ENCODE measurements at places on chromosomes 7 and 10.

DNA sequence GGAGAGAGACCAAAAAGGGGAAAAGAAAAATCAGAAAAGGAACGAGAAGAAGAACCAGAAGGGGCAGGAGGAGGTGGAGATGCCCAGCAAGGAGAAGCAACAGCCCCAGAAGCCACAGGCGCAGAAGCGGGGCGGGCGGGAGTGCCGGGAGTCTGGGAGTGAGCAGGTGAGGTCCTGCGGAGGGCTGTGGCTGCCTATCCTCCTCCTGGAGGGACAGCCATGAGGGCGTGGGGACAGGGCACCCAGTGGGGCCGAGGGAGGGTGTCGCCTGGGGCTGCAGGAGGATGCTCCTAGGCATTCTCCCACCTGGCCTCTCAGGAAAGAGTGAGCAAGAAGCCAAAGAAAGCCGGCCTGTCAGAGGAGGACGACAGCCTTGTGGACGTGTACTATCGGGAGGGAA, 11.8 kb downstream of the CALHM2 start:
- DNase-seq = no peak

DNA sequence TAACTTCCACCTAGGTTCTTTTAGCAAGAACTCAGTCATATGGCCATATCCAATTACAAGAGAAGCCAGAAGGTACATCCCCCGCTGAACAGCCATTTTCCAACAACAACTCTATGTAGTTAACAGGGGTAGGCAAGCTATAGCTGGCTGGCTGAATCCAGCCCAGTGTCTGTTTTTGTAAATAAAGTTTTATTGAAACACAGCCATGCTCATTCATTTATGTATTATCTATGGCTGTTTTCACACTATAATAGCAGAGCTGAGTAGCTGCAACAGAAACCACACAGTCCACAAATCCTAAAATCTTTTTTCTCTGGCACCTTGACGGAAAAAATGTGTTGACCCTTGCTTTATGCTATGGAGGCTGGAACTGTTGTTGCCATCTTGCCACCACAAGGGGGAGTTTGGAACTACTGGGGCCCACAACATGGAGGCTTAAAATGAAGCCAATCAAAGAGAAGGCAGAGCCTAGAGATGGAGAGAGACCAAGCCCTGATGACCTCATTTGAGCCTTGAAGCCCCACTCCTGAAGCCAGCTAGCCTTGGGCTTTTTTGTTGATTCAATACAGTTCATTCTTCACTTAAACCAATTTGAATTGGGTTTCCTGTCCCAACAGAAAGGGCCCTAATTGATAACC, 33.3 kb upstream of the XPNPEP1 start:
- DNase-seq = peak; percentile 67

GRCh38 chr7:149140831-149141230, 6.4 kb upstream of the ZNF398 start:
- DNase-seq = no peak

- peak; percentile 45 for DNase-seq
Measured at GRCh38 chr7:936386-937054, 18.0 kb downstream of the ADAP1 start.

GRCh38 chr10:45420453-45421192, 46.6 kb downstream of the ALOX5 start:
- peak; percentile 92 for DNase-seq

DNA sequence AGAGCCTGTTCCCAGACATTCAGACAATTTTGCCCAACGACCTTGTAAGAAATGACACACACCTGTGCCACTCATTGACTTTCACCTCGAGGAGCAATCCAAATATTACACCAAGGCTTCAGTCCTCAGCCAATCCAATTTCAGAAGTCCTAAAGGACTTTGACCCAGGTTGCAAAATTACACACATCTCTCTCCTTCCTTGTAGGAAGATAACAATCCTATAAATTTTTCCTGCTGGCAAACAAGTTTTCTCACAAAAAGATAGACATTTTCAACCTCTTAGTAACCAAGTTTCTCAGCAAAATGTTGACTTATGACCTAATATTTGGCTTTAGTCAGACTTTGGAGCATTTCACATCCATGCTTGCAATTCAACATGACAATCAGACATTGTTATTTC, 745.0 kb downstream of the GRID1 start:
- no peak for DNase-seq

- peak; percentile 58 for DNase-seq
Measured at GRCh38 chr7:101172005-101172853, 6.9 kb upstream of the VGF start.

DNA sequence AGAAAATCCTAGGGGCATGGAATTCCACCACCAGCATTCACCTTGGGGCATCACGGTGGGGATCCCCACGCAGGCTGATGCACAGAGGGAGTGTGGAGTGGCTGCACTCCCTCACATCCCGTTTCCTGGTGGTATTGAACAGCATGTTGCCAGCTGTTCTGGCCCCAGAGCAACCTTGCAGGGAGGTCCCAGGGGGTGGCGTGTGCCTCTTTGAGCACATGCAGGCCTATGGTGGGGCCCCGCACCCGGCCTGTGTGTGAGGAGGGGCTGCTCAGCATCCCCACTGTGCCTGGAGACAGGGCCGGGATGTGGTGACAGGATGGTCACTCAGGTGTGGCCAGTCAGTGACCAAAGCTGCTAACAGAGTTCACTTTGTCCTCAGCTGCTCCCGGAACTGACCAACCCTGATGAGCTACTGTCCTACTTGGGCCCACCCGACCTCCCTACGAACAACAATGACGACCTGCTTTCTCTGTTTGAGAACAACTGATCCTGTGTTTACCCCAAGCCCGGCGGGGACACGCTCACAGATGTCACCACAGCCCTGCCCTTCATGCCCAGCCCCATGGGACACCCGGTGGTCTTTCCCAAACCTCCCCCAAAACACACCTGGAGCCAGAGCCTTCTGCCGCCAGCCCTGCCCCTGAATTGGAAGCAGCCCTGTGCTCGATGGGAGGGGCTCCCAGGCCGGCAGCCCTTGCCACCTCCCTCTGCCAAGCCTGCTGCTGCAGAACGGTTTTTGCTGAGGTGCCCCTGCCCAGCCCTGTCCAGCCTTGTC, 18.7 kb downstream of the ZMIZ2 start:
- no peak for DNase-seq

- DNase-seq = peak; percentile 35
Measured at GRCh38 chr10:79316671-79317431, 30.4 kb upstream of the PPIF start.

DNA sequence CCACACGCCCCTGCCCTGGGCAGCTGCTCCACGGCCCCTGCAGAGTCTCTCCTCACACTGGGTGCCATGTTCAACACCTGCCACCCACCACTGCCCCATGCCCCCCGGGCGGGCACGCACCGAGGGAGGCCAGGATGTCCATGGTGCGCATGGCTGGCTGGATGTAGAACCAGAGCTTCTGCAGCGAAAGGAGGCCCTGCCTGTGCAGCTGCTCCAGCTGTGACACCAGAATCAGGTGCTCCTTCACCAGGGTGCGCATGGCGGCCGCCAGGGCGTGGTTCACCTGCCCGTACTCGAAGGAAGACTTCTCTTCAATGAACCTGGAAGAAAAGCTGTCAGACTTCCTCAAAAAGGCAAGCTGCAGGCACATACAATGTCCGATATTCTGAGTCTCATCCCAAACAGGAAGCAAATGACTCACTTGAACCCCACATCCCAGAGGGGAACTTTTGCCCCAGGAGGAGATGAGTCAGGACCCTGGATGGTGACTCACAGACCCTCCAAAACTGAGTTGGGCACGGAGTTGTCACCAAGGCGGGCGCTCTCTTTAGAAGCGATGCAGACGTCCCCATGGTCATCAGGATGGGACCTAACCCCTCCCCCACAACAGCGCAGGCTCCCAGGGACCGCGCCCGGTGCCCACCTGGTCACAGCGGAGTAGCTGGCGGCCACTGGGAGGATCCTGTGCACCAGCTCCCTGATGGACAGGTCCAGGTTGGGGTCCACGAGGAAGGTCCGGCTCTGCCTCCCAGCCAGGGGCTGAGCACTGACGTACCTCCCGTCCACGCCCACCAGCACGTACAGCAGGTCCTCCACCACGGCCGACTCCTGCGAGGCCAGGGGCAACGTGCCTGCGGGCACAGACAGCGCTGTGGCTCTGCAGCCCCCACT, 15.5 kb downstream of the TUBGCP2 start:
- peak; percentile 64 for DNase-seq

DNA sequence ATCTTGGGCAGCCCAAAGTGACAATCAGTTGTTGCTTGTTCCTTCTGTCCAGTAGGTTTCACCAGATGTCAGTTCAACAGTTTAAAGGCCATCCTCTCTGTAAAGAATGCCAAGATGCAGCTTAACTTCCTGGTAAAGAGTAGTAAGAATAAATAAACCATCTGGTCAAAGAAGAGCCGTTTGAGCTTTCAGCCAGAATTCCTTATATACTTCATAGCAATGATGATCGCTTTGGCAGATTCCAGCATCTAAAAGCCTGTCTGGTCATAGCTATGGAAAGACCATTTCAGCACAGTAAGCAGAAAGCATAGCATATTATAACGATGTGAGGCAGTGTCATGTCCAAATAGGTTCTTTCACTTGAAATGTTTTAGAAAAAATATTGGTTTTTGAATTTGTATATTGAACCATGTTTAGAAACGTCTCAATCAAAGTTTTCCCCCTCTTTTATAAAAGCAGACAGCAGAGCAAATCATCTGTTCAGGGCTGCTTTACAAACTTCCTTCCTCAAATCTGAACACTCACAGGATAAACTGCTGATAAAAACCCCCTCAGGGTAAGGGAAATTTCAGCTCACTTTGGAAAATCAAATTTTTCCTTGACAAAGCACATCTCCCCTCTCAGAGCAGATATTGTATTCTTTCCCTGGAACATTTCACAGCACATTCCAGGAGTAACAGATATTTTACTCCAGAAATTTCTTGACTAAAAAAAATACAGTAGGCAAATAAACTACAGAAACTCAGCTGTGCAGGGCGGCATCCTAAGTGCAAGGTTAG, 184.1 kb downstream of the NOC3L start:
- DNase-seq = no peak

GRCh38 chr10:12803776-12804175, 197.7 kb downstream of the CCDC3 start:
- DNase-seq = no peak

GRCh38 chr7:35681231-35682029, 13.5 kb downstream of the HERPUD2 start:
- DNase-seq = no peak

DNA sequence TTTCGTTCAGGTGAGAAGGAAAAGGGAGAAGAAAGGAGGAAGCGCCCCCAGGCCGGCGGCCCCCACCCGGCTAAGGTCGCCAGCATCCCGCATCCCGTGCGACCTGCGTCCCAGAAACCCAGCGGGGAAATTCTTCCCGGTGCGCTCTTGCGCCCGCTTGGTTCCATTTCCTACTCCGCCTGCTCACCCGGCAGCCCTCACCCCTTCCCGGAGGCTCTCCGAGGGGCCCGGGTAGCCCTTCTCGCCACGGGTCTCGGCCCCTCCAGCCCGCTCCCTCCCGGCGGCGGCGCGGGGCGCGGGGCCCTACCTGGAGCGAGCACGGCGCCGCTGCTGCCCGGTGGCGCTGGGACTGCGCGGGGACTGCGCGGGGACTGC, at the start of gene PRKCQ:
Gene PRKCQ, minus strand, starts transcription at position 373 of the 375 bp plus-strand sequence. CDS start 65,141 bp downstream, outside the sequence.
- DNase-seq = peak; percentile 53

DNA sequence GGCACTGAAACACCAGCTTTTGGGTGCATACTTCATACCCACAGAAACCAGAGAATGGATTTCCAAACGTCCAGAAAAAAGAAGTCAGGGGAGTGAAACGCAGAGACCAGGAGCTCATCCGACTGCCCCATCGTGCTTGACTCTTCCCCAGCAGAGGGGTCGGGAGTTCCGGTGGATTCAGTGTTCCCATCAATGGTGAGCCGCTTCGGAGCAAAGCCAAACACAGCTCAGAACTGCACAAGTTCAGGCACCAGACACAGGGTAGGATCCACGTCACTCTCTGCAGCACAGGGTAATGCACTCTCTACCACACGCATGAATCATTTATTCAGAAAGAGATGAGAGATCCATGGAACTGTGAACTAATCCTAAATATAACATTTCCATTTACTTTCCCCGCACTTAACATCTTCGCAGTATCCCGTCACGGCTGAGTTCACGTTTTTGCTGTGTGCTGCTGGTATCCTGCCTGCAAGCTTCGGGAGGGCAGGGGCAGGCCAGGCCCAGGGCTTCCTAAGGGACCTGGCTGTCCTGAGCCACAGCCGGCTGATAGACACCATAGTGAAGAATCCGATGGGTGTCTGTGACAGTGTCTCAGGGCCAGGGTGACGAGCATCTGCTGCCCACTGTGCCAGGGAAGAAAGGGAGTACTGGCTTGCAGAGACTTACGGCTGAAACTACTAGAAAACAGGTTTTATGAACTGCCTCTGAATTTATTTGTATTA, 545.3 kb downstream of the PTPRN2 start:
- DNase-seq = no peak

DNA sequence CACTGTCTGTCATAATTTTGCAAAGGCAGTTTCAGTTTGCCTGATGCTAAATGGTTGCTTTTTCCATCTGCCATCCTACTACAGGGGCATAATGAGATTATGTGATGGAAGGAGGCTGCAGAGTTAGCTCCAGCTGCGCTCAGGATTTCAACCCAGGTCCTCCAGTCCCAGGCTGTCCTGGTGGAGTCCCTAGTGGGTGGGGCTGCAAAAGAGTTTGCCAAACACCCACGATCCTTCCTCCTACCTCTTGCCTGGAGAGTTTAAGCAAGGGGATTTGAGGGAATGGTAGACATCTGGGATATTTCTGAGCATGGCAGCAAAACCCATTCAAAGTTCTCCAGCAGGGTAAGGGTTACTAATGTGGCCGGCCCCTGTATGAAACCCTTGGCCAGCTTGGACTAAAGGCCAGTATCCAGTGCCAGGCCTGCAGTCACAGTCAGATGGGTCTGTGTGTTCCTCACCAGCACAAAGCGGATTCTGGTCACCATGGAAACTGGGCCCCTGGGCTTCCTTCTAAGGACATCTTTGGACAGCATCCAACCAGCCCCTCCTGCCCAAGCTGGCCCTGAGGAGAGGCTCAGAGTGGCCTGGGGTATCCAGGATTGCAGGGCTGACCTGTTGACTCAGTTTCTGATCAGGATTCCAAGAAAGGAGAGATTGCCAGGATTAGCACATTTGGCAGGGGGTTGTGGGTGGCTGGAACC, 42.7 kb upstream of the CHST3 start:
- peak; percentile 49 for DNase-seq

GRCh38 chr7:613442-614140, 93.9 kb upstream of the PDGFA start:
- no peak for DNase-seq

GRCh38 chr10:6738112-6738768, 158.2 kb upstream of the PRKCQ start:
- peak; percentile 68 for DNase-seq

GRCh38 chr7:27145914-27146412, 1.6 kb downstream of the HOXA6 start:
- no peak for DNase-seq

DNA sequence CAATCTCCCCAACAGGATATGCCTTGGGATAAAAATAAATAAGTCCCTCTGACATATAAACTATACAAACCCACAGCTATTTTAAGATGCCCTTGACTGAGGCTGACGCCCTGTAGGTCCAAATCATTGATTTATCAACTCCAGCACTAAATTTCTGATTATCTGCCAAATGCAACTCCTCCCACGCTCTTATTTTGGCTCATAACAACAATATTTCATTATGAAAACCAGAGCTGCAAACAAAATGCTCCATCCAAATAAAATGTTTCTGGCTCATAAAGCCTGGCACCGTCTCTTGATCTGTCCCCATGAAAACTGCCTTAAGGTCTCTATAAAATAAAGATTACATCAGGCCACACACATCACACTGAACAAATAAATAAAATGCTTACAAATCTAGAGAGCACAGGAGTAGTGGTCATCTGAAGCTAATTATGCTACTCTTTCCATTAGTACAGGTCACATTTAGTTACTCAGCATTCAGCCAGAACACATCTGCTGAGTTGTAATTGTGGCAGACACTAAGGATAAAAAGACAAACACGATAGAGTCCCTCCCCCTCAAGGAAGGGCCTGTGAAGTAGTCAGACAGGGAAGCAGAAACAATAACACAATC, 28.8 kb downstream of the CACUL1 start:
- DNase-seq = no peak
